CD14-positive monocyte (primary cell): ENCODE measurements at places on chromosomes 13 and 19.

DNA sequence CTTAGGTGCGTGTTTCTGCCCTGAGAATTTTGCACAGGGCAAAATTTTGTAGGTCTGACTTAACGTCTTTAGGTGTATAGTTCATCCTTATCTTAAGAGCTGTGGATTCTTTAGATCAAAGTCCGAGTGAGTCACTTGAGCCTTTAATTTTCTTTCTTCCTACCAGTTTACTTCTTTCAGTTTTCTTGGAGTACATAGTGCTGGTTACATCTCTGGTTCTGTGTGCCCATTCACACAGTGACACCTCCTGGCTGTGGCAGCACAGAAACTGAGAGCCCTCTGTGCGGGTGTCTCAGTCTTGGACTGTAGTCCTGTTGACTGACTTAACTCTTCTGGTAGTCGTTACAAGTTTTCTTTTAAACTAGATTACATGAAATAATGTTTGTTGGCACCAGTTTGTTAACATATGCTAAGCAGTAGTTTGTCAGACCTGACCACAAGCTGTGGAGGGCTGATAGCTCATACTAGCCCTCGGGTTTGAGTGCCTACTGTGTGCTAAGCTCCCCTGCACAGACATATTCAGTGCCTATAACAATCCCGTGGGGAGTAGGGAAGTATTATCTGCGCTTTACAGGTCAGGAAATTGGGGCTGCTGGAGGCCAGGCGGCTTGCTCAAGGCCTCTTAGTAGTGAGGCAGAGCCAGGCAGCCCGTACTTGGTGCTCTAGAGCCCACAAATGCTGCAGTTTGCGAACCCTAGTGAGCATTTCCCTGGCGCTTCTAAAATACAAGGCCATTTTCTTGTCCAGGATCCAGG, 1.6 kb downstream of the GATAD2A start:
- DNase-seq, result peak; percentile 43

- DNase-seq, result no peak
These were observed 104.7 kb upstream of the CLDN10 start for GRCh38 chr13:95447814-95448213.

- DNase-seq, result no peak
These were observed 157.9 kb downstream of the UQCRFS1 start for GRCh38 chr19:29054886-29055675.

- no peak for DNase-seq
These were observed 1.3 kb upstream of the RINL start for GRCh38 chr19:38879400-38879751.

DNA sequence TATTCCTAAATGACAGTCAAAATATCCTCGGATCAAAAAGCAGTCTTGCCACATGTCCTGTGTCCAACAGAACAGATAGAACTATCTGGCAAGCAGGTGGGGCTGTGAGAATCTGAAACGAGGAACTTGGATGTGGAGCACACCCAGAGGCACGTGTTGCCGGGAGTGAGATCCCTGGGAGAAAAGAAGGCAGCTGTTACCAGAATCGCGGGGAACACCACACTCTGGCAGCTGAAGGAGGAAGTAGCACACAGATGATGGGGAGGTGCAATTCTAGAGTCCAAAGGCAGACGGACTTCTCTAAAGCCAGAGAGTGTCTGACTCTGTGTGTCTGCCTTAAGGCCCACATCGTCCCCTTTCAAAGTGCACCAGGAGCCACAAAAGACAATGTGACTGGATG, 22.3 kb downstream of the SLC7A1 start:
- peak; percentile 53 for DNase-seq

DNA sequence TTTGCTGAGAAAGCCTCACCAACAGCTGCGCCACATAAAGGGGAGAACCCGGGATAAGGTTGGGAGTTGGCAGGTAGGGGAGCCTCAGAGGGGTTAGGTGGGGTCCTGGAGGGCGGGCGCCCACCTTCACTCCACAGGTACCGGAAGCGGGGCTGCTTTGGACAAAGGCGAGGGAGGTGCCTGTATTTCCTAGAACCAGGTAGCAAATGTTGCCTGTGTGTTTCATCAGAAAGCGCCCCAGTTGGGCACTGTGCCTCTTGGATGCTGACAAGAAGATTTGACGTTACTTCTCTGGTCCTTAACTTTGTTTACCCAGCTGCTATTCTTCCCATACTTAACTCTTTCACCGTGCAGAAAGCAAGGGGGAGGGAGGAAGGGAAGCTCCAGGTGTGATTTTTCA, 278.9 kb downstream of the ZNF536 start:
- DNase-seq, result no peak

DNA sequence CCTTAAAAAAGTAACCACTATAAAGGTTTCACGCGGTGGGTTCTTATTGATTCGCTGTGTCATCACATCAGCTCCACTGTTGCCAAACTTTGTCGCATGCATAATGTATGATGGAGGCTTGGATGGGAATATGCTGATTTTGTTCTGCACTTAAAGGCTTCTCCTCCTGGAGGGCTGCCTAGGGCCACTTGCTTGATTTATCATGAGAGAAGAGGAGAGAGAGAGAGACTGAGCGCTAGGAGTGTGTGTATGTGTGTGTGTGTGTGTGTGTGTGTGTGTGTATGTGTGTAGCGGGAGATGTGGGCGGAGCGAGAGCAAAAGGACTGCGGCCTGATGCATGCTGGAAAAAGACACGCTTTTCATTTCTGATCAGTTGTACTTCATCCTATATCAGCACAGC, 30.6 kb downstream of the FGF9 start:
- no peak for DNase-seq

DNA sequence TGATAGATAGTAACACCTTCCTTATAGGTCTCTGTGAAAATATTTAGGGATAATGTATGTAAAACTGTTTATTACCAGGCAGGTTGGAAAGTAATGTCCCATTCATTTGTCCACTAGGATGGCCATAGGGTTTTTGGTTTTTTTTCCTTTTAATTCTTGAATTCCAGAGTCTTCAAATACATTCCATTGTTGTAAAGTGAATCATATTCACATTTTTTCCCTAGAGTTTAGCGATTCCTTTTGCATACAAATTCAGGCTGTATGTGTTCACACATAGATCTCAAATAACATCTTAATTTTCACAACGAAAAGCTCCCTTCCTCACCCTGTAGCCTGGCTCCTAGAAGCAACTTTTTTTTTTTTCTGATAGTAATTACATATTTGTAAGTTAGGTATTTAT, 1.8 kb upstream of the ZNF557 start:
- DNase-seq, result no peak

GRCh38 chr19:50861496-50862286, 7.0 kb downstream of the KLK3 start:
- DNase-seq, result no peak

GRCh38 chr19:18746401-18747325, 44.4 kb downstream of the COMP start:
- DNase-seq, result no peak

DNA sequence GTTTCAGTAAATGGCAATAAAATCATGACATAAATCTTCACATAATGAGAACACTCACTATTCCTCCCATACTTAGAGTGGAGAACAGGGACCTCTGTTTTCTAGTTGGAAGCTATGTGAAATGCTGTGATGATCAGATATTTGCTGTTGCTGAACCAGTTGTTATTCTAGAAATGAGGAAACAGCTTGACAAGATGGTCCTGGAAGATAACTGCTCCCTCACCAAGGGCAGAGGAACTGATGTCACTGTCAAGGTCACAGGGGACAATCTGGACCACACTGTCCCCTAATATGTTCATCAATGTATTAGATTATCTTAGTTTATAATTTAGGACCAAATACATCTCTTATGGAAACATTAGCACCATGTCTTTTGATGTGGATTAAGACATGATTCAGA, 1173.3 kb downstream of the PCDH17 start:
- DNase-seq, result no peak

DNA sequence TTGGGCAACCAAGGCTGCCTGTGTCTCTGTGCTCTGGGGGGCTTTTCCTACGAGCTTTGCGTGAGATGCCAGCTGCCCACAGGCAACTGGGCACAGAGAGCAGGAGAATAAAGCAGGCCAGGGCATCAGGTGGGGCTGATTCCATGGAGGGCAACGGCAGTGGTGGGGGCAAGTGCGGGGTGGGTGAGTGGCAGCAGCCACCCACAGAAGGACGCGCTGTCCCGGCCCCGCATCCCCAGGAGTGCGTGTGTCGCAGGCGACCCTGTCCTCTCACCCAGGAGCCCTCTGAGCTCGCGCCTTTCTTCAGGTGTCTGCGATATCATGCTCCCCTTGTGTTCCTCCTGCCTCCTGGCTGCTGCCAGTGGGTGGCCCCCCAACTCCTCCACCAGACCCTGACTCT, 67.4 kb downstream of the MCF2L start:
- no peak for DNase-seq

GRCh38 chr13:47650209-47650608, 350.9 kb downstream of the SUCLA2 start:
- DNase-seq, result no peak

- DNase-seq, result no peak
These were observed 31.9 kb upstream of the ATP11A start for GRCh38 chr13:112657850-112658445.

GRCh38 chr13:20472531-20472930, 53.1 kb downstream of the CRYL1 start:
- DNase-seq, result no peak
